ENCODE measurements at places on chromosomes 11 and 22.

- no peak for DNase-seq
Measured at GRCh38 chr22:45036154-45036553, 26.3 kb upstream of the PHF21B start.

DNA sequence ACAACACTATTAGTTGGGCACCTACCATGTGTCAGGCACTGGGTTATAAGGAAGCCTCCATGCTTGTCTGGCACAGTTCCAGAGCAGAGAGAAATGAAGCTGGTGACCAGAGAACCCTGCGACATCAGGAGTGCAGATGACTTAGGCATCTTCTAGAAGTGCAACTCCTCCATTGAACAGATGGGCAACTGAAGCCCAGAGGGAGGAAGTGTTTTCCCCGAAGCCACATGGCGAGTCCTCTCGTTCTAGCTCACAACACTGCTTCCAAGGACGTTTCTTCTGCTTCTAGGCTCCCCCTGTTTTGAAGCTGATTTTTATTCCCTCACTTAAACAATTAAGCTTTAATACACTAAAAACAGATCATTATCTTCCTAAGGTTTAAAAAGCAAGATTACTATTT lies 109.8 kb upstream of the SYT13 start:
- DNase-seq: no peak

DNA sequence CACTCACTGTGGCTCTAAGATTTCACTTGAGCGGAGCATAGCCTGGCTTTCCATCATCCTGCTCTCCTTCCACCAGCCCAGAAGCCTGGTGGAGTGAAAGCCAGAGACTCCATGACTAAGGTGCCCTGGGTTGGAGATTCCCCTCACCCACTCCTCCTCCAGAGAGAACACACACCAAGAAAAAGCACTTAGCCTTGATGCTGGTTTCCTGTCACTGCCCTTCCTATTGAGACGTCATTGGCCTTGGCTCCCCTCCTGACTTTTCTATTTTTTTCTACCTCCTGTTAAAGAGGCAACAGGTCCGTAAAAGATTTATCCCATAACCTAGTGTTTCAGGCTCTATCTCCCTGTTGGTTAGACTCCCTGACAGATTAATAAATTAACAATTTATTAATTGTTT lies 38.5 kb upstream of the APLNR start:
- DNase-seq: no peak

DNA sequence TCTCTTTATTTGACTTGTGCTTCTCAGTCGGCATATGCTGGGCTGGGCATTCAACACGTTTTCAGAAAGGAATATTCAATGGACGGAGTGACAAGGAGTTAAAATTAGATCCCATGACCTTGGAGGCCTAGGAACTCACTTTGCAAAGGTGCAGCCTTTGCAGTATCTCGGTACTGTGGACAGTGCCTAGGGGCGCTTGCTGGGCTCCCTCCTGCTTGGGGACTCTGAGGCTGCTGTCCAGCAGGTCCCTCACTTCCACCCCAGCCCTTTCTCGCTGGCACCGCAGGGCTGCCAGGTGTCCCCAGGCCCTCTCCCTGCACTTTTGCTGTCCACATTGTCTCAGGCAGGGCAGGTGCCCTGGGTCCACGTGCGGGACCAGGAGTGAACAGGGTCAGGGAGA lies 255.5 kb upstream of the B3GAT1 start:
- no peak for DNase-seq

All from GM12864 (cell line).